HuH-7 (cell line): ENCODE measurements at places on chromosomes 5 and 9.
A peak's percentile ranks its signal among the peaks of the same experiment; 100 is the strongest.

DNA sequence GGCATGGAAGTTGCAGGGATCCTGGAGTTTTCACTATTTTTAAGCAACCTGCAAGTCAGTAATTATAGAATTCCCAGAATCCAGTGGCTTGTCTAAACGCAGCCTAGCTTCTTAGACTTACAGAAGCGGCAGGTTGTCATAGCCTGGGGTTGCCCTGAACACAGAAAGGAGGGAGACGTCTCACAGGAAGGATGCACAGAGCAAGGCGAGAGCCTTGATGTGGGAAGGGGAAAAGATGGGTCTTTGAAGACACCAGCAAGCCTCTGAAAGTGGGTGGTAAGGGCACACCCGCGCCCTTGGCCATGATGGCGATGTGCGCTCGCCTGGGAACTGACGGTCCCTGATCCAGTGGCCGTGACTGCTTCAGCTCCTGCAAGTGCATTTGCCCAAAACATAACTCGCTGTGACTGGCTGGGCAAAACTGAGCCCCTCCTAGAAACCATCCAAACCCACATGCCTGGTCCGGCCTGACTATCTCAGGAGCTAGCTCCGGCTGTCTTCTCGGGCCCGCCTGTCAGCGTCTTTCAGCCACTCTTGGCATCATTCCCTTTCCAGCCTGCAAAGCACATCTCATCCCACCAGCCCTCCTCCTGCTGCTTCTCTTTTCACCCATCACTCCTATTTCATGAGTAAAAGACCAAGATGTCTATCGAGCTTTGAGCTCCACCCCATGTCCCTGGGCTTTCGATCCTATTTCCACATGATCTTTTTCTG, 17.1 kb downstream of the FBP1 start:
- no peak for DNase-seq

DNA sequence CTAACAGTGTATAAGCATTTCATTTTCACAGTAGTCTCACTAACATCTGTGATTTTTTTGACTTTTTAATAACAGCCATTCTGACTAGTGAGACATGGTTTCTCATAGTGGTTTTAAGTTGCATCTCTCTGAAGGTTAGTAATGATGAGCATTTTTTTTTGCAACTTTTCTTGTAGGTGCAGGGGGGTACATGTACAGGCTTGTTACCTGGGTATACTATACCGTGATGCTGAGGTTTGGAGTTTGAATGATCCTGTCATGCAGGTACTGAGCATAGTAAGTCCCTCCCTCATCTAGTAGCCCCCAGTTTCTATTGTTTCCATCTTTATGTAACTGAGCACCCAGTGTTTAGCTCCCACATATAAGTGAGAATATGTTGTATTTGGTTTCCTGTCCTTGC, 444.6 kb upstream of the DAB2 start:
- no peak for DNase-seq

- peak; percentile 89 for DNase-seq
Observed at GRCh38 chr5:139197710-139198669, at the start of gene SIL1. Gene SIL1 (minus strand): TSS chr5:139198368. CDS start chr5:139127843, 70,525 bp downstream.

GRCh38 chr9:82820186-82820585, 242.8 kb downstream of the RASEF start:
- DNase-seq = no peak

GRCh38 chr9:123395276-123395688, 39.3 kb downstream of the CRB2 start:
- no peak for DNase-seq

DNA sequence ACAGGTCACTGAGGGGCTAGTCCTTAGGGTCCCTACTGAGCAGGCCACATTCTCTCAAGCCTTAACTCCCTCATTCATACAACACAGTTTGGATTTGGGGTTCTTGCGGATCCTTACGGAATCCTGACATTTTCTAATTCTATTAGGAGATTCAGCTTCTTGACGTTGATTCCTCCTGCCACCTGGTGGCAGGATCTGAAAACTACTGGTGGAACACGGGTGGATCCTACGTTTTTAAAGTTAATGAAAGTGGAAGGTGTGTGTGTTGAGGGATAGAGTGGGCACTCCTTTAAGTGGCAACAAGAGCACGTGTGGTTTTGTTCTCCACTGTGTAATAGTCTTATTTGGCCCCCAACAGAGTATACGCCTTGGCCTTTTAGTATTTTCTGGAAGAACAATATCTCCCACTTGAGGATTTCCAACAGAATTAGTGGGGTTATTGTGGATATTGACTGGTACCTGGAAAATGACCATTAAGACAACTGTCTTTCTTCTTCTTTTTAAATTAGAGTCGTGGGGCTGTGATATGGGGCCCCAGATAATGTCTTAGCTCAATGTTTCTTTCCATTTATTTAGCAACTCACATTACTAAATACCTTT, 25.2 kb downstream of the SLC28A3 start:
- peak; percentile 35 for DNase-seq

GRCh38 chr5:140868721-140869554, at the start of gene PCDHA11:
Gene PCDHA11 (plus strand): TSS chr5:140868957. CDS start chr5:140869104, 147 bp downstream.
- peak; percentile 83 for DNase-seq

DNA sequence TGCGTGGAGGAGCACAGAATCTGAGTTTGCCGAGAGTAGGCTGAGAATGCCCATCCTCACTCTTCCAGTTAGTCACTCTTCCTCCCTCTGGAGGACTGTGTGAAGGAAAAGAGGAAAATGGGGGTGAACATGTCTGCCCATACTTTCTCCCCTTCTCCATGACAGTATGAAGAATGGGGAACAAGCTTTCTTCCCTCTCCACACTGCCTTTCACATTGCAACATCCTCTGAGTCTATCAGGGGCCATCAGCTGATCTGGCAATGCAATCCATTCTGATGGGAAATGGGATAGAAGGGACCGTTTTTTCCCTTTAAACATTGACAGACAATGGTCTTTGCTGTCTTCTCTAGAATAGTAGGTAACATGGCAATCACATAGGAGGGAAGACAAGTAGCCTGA, 56.8 kb downstream of the UGCG start:
- no peak for DNase-seq

DNA sequence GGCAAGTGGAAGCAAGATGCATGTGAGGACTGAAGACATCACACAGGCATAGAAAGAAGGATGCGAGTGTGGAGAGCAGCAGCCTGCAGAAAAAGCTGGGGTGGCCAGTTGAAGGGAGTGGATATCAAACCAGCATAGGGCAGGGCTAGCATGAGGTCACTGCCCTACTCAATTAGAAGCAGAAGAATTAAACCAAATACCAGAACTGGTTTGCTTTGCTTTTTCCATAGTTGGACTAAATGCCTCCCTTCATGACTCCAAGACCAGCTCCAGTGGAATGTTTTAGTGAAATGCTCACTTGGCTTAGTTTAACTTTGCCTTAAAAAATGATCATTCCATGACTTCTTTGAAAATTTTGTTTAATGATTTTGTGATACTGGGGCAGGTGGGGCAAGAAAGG, 45.8 kb downstream of the TMEM167A start:
- DNase-seq = no peak

DNA sequence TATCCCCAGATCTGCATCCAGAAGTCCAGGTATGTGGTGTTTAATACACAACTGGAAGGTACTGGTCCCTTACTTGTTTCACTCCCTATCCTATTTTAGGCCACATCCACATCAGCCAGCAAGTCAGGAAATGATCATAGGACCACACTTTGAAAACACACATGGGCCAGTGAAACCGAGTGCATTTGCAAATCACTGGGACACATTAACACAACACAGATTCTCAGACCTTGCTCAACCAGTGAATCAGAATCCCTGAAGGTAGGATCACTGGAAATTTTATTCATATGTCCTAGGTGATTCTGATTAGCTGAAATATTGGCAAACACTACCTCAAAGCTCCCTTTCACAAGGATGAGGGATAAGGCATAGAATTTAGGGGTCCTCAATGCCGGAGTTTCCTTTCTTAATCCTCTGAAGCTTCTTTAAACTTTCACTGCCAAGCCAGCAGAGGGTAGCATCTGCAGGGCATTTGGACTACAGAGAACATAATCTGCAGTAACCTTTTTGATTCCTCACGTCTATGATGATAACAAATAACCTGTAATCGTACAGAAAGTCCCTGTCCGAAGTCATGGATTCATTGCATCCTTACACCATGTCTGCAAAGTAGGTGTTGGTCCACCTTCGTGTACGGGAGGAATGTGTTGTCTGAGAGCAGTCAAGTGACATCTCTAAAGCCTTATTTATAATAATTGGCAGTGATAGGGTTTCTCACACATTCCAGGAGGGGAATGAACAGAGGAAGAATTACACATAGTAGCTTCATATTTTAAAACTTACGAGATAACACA, 11.0 kb upstream of the ABLIM3 start:
- no peak for DNase-seq

DNA sequence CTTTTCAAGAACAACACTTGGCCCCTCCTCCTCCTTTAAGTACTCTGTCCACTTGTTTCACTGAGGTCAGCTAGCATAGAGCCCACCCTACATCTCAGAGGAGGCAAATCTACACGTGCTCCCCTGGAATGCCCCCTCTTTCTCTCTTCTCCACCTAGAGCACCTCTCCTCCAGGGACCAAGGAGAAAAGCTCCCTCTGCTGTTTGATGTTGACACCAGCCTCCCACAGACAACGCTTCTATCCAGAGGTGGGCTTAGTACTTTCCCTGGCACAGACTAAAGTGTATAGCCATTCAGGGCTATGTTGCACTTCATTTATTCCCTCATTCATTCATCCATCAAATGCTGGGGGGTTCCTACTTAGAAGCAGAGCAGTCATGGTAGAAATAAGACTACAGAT, 68.2 kb upstream of the TAF1L start:
- DNase-seq = peak; percentile 29

GRCh38 chr5:134851307-134851923, 5.6 kb downstream of the C5orf24 start:
- DNase-seq = no peak

DNA sequence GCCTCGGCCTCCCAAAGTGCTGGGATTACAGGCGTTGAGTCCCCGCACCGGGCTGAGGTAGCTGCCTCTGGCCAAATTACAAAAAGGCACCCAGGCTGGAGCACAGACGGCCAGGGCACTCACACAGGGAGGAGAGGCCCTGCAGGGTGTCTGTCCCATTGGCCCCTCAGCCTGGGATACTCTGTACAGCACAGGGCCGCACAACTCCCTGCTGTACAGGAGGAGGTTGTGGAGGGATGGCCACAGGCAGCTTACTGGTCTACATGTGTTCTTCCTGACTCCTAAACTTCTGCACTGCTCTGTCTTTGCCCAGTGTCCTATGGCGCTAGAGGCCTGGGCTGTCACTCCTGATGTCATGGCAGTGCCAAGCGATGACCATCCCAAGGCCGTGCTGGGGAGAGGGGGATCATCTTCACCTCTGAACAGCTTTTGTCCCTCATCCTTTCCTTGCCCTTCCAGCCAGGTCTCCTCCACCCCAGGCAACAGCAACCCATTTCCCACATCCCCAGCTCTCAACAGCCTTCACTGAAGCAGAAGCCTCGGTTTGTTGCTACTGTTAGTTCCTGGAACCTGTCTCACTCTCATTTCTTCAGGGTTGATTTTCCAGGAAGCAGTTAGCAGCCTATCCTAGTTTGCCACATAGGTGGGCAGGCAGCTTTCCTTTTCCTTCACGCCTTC, 1.8 kb upstream of the CNOT6 start:
- DNase-seq = no peak

- DNase-seq = no peak
Observed at GRCh38 chr9:129570450-129571297, 50.2 kb downstream of the C9orf50 start.

GRCh38 chr9:250625-251024, 36.0 kb downstream of the DOCK8 start:
- DNase-seq = no peak

GRCh38 chr9:15834541-15834940, 281.7 kb downstream of the CCDC171 start:
- DNase-seq = no peak

DNA sequence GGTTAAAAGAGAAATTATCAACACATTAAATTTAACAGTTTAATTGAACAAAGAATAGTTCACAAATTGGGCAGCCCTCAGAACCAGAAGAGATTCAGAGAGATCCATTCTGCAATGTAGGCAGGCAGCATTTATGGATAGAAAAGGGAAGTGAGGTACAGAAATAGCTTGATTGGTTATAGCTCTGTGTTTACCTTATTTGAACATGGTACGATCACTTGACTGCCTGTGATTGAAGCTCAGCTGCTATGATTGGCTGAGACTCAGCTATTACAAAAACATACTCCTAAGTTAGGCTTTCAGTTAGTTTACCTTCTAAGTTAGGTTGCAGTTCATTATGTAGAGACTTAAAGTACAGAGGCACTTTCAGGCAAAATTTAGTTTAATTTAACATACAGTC, 7.3 kb downstream of the CNTRL start:
- no peak for DNase-seq
